ENCODE measurements at places on chromosomes 3 and 15.

- DNase-seq, result peak; percentile 33
These were observed 234.9 kb downstream of the NEK10 start for GRCh38 chr3:27134171-27134796.

GRCh38 chr3:102053375-102053989, 204.2 kb downstream of the NFKBIZ start:
- DNase-seq, result peak; percentile 74

DNA sequence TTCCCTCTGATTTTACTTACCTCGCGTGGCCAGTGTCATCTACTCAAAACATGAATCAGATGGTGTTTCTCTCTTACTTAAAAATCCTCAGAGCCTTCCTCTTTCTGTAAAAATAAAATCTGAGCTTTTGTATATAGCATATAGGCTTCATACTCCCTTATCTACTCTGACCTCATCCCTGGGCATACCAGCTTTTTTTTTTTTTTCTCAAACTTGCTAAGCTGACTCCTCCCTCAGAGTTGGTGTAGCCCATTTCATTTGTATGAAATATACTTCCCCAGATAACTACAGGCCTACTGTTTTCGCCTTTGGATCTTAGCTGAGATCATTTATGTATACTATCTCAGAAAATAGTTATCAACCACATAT, 648.9 kb upstream of the ALCAM start:
- DNase-seq, result no peak

DNA sequence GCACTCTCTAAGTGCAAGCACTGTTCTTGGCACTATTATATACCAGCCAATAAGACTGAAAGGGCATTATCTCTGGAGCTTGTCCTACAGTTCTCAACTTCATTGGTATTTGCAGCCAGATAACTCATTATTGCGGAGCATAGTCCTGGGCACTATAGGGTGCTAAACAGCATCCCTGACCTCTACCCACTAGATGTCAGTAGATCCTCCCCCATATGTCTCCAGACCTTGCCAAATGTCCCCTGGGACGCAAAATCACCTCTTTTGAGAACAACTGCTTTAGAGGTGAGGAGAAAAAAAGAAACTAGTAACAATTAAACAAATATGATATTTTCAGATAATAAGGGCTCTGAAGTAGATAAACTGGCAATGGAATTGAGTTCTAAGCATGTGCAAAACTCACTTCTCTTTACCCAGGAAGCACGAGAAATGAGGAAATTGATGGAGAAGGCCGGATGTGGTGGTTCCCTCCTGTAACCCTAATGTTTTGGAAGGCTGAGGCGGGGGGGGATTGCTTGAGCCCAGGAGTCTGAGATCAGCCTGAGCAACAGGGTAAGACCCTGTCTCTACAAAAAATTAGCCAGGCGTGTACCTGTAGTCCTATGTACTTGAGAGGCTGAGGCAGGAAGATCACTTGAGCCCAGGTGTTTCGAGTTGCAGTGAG, 61.4 kb downstream of the FRMD4B start:
- no peak for DNase-seq
